ENCODE measurements at places on chromosomes 7 and 10. TPM values are rescaled to one million over a fixed set of nuclear protein-coding genes. Genes with fewer than 3 reads are reported as not detected.

DNA sequence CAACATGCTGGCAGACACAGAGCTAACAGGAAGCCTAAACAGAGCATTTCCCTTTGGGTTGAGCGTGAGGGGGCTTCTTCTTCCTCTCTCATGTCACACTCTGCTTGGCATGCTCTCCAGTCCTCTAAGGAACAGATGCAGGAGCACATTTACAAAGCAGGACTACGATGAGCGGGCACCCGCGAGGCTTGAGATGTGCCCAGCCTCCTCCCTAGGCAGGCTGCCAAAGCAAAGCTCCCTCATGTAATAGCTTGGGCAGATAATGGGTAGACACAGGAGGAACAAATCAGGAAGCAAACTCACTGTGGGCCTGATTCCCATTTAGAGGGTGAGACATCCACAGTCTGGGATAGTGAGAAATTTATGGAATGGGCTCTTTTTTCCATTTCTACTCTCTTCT is 519.1 kb downstream of the NRG3 start:
- H3K36me3 ChIP-seq: no peaks in the 10 kb centered on the region
- H3K27me3 ChIP-seq: no peaks in the 10 kb centered on the region
- DNase-seq: no peak
- H3K27ac ChIP-seq: no peak overlapping the region

GRCh38 chr10:70283445-70284399 is at the start of gene NPFFR1:
NPFFR1 (minus strand) TSS chr10:70284004; CDS start chr10:70283676, 328 bp downstream.
- peaks cover 51% of the 10 kb centered on the region for H3K27me3 ChIP-seq
- no peak within 1 kb of the TSS for H3K27ac ChIP-seq
- H3K4me1 ChIP-seq: peaks cover 3% of the 10 kb centered on the region

The HECW1 gene
- total RNA-seq: 0.65 TPM

The FBXL13 gene
- total RNA-seq: 0.97 TPM
